ENCODE measurements at places on chromosomes 3 and 15.
A peak's percentile ranks its signal among the peaks of the same experiment; 100 is the strongest.

DNA sequence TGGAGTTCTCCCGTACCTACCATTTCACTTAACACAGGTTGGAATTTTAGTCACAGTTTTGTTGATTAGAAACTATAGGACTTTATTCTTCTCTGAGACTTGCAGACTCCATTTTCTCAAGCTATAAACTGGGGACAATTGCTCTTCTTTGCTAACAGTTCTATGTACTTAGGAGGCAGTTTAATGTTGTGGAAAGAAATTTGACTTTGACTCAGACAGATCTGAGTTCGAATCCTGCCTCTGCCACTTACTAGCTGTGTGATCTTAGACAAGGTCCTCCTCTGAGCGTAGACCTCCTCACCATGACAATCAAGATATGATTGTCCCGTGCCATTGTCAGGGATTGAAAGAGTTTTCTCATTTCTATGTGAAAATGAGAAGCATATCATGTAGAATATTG is 196.4 kb upstream of the HES1 start:
- no peak for DNase-seq

DNA sequence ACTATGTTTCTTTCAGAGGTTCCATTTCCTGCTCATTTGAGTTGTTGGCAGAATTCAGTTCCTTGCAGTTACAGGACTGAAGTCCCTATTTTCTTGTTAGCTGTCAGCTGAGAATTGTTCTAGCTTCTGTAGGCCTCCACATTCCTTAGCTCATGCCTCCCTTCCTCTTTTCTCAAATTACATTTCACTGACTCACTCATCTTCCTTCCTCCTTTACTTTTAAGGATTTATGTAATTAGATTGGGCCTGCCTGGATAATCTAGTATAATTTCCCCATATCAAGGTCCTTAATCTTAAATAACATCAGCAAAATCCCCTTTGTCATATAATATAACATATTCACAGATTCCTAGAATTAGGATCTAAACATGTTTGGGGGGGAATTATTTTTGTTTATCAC is 40.6 kb upstream of the RBMS3 start:
- DNase-seq = no peak

DNA sequence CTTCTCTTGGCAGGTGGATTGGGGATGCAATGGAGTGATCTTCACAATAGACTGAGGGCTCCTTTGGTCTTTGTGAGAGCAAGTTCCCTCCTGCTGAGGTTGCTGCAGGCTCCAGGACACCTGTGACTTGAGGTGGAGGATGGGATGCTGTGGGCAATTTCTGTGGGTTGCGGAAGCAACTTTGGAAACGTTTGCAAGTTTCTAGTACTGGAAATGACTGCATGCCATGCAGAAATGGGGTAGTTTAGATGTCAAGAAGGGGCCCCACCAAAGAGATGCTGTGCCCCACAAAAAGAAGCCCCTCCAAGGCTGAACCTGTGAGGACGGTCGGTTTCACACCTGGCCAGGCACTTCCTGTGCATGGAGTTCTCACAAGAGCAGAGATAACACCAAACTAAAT is 80.4 kb upstream of the XCR1 start:
- no peak for DNase-seq

DNA sequence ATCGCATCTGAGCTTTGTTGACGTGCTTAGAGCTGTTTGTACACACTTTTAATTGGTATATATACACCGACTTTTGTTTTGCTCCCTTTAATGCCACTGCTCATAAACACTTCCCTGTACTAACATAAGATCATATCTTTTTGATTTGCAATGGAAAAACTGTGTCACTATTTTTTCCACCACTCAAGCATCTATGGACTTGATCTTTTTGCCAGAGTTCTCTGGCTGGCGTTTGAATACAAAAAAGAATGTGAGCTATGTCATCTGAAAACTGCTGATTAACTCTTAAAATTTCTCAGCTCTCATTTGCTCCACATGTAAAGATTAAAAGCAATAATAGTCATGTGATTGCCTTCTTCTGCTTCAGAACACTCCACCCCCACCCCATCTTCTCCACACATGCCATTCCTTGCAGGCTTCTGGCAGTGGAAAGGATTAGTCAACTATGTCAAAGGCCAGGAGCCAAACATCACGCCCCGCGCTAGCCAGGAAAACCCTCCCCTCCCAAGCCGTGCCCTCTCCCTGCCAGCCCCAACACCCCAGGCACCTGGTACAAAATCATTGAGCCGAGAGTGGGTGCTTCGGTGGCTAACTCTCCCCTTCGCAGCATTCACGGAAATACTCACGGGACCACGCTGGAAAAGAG is 123.4 kb upstream of the MEF2A start:
- peak; percentile 73 for DNase-seq

GRCh38 chr15:70768257-70768883 is 5.0 kb upstream of the UACA start:
- no peak for DNase-seq

- no peak for DNase-seq
Measured at GRCh38 chr15:90686435-90687218, 30.5 kb upstream of the BLM start.

Data from right hindlimb (tissue), 1 donor.